Hematopoietic multipotent progenitor cell treated with erythropoietin and hydrocortisone succinate and interleukin-3 and kit ligand, for 4 days (in vitro differentiated cells): ENCODE measurements at places on chromosomes 7 and 10.

DNA sequence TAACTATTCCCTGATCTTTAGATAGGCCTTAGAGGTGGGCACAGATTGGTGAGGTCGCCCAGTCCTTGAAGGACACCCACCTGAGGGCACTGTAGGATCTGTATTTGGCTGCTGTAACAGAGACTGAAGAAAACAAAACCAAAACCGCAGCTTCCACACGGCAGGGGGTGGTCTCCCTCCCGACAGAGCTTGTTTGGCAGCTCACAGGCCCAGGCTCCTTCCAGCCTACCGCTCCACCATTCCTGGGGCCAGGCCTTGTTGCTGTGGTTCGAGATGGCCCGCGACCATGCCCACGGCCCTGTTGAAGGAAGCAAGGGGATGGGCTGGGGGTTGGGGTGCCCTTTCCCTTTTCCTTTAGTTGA, 30.4 kb downstream of the ZNF783 start:
- no peak for DNase-seq

DNA sequence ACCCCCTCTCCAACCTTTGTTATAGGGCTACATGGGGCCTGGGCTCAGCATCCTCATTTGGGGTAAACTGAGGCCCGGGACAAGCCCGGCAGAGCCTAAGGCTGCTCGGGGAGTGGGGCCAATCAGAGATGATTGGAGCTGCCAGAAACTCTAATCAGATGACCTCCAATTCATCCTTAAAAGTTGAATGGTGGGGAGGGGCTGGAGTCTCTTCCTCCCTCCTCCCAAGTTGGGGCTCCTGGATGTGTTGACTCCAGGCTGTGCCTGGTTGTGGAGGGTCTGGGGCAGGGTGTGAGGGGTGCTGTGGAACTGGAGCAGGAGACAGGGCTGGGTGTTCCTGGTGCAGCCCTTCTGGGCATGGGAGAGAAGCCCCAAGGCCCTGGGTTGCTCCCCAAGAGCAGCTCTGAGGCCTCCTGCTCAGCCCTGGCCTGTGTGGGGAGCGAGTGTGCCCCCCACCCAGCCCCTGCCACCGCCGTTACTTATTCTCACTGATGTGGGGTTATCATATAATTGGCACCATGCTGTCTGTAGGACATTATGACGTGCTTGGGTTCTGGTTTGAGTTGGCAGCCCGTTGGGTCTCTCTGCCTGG, 2.2 kb downstream of the BHLHA15 start:
- DNase-seq: no peak

DNA sequence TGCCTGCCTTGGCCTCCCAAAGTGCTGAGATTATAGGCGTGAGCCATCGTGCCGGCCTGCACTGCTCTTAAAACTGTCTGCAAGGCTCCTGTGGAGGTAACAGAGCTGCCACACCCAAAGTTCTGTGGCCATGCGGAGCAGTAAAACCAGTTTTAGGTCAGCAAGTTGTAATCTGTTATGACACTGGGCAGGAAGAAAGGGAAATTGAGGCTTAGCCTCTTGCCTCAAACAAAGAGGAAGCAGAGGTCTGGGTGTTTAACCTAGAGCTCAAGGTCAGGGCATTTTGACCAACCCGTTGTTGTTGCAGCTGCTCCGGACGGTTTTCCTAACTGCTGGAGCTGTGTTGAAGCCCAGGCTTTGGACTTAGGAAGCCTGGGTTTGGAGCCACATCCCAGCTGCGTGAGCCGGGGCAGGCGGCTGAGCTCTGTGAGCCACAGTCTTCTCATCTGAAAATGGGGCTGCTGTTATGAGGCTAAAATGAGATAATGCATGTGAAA, 7.4 kb upstream of the RRP12 start:
- no peak for DNase-seq

- DNase-seq: no peak
Observed at GRCh38 chr7:131032786-131033185, 294.9 kb upstream of the MKLN1 start.

DNA sequence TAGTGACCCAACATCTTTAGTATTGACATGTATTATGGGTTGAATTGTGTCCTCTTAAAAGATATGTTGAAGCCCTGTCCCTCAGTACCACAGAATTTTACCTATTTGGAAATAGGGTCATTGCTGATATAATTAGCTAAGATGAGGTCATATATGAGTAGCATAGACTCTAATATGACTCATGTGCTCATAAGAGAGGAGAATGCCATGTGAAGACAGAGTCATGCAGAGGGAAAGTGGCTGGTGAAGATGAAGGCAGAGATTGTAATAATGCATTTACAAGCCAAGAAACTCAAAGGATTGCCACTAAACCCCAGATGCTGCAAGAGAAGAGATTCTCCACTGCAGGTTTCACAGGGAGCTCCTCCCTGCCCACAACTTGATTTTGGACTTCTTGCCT, 496.4 kb downstream of the KIF20B start:
- no peak for DNase-seq

- DNase-seq: no peak
Observed at GRCh38 chr10:131207584-131208532, 103.7 kb downstream of the TCERG1L start.

GRCh38 chr10:3485057-3485686, 299.8 kb downstream of the KLF6 start:
- peak; percentile 61 for DNase-seq

GRCh38 chr10:120644556-120645410, 187.8 kb downstream of the PLPP4 start:
- no peak for DNase-seq

DNA sequence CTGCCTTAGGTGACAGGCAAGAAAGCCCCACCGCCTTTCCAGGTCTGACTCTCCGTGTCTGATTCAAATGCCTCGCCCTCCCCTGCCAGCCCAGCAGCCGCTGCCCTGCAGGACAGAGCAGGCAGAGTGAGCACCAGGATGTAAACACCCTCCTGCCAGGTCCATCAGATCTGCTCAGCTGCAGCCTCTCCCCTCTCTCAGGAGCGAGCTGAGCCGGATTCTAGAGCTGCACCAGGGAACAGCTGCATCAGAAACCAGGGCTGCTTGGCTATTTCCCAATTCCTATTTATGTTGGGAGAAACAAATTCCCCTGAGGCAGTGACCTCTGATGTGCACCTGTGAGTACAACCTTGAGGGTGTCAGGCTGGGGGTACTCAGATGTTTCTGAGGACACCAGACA, 121.5 kb upstream of the ZMIZ1 start:
- no peak for DNase-seq

GRCh38 chr10:95496951-95497350, 64.2 kb downstream of the SORBS1 start:
- DNase-seq: no peak

GRCh38 chr7:108771853-108772252, 202.2 kb downstream of the DNAJB9 start:
- no peak for DNase-seq

DNA sequence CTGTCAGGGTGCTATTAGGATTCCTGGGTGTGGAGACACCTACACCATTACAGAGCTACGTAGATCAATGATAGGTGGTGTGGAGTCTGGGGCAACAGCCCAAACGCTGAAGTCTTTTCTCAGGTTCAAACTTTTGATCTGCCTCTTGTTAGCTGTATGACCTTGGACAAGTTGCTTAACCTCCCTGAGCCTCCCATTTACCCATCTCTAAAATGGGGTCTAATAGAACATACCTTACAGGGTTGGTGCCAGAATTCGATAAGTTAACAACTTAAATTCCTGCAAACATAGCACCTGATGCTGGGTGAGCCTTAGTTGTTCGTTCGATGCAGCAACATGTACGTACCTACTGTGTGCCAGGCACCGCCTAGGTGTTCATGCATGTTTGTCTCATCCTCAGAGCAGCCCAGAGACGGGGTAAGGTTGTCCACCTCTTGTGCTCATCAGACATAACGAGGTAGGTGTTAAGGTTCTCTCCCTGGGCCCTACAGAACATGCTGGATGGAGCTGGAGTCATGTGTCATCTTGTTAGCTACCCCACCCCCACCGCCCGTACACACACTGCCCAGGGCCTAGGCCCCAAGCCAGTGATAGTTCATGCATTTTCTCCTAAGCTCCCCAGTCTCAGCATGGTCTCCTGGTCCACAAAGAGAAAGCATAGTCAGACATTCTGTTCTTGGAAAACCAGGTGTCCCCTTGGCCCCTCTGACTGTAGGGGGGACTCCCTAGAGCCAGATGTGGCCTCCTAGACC, 41.0 kb upstream of the SLC29A3 start:
- no peak for DNase-seq

DNA sequence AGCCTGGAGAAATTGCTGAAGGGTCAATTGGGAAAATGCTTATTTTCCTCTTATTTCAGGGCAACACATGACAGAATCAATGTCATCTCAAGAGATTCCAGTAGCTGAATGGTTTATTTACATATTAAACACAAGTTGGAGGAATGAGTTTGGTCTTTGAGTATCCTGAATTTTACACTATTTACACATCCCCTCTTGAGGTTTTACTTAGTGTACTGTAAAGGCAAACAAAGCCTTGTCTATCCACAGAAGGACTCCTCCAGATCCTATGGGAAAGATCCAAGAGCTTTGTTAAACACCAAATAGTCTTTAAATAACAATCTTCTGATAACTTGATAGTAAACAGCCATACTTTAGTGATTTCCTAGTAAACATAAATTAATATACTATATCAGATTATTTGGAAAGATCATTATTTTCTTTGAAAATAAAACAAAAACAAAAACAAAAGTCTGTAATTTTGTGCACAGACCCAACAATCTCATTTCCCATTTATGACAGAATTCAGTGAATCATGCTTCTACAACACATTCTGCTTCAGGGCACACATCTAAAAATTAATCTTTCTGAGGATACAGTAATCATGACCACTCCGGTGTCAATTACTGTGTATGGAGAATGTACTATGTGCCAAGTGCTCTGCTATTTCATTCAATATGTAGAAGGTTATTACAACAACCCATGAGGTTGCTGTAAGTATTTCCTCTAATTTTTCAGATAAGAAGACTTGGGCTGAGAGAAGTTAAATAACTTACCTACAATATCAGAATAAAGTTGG, 575.0 kb upstream of the LRRTM3 start:
- no peak for DNase-seq

- DNase-seq: peak; percentile 49
Observed at GRCh38 chr10:101000127-101000914, 713 bp downstream of the LZTS2 start.

DNA sequence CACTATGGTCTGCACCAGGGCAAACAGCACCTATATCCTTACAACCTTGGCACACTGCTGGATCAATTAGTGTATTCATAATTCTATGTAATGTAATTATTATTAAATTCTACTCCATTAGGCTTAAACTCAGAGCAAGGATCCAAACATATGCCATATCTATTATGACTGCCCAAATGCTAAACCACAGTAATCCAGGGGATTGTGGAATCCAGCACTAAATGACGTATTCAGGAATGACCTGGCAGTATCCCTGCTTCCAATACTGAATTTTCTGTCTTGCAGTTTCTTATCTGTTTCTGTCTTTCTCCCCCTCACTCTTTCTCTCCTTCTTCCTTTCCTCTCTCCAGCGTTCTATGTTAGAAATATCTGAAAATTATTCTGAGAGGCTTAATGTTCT, 16.5 kb upstream of the UBE2D1 start:
- DNase-seq: no peak

DNA sequence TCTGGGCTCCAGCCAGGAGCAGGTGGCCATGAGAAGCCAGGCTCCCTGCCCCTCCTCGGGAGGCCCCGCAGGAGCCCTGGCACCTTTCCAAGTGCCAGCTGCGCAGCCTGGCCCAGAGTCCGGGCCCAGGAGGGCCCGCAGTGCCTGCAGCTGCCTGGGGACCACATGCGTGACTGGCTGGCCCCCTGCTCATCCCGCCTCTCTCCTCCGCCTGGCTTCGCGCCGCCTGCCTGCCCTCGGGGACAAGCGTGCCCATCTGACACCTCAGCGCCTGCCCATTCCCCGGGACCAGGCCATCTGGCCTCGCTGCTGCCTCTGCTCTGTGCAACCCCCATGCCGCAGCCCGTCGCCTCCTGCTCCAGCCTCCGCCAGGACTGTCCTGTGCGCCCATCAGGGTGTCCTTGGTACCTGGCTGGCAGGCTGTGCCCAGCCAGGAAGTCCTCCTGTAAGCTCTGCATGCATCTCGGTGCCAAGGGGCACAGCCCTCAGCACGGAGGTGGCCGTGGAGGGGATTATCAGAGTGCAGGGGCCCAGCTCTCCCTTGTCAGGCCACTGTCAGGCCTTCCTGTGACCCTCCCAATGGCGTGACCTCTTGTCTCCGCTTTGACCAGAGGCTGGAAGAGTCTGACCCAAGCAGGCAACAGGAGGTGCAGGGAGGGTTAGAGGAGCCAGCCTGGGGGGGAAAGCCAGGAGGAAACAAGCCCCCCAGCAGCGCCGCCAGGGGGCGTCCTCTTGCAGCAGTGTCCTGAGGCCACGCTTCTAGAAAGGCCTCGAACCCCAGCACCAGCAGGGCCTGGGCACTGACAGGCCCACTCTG, 50.5 kb downstream of the TMEM209 start:
- DNase-seq: no peak

DNA sequence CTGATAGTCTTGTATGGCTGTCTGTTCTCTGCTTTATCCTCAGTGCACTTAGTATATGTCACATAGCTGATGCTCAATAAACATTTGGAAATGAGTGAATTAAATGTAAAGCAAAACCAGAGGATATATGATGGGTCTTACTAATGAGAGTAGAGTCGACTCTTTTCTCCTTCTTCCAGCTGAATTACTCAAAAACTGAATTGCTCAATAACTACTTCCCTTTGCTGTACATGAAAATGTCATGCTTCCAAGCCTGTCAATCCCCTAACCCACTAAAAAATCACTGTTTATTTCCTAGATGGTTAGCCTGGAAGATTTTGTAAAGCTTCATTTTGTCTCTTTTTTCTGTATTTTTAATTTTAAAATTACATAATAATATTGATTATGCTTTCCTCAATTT, 88.0 kb downstream of the OR13A1 start:
- peak; percentile 11 for DNase-seq

- DNase-seq: no peak
Observed at GRCh38 chr7:25361863-25362262, 133.6 kb upstream of the NPVF start.

DNA sequence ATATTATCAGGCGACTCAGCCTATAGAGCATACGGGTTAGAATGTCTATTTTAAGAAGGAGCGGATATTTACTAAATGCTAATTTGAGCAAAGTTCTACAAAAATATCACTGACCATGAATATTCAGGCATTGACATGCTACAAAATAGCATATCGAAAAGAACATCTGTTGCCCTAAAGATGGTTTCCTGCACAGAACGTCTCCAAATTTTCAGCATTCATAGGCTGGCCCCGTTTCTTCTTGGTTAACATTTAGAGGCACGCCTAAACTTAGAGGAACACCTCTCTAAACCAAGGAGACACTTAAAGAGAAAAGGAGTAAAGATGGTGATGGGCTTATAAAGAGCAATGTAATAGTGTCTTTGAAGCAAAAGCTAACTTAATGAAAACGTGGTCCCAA, 1.3 kb upstream of the MINPP1 start:
- DNase-seq: peak; percentile 59

GRCh38 chr7:111357691-111358090, 204.6 kb downstream of the IMMP2L start:
- no peak for DNase-seq

- peak; percentile 68 for DNase-seq
Observed at GRCh38 chr7:121278120-121279021, 50.4 kb upstream of the WNT16 start.
